ENCODE measurements at places on chromosomes 5 and 9.

GRCh38 chr9:99056186-99056585 is 48.7 kb upstream of the TGFBR1 start:
- no peak for DNase-seq

DNA sequence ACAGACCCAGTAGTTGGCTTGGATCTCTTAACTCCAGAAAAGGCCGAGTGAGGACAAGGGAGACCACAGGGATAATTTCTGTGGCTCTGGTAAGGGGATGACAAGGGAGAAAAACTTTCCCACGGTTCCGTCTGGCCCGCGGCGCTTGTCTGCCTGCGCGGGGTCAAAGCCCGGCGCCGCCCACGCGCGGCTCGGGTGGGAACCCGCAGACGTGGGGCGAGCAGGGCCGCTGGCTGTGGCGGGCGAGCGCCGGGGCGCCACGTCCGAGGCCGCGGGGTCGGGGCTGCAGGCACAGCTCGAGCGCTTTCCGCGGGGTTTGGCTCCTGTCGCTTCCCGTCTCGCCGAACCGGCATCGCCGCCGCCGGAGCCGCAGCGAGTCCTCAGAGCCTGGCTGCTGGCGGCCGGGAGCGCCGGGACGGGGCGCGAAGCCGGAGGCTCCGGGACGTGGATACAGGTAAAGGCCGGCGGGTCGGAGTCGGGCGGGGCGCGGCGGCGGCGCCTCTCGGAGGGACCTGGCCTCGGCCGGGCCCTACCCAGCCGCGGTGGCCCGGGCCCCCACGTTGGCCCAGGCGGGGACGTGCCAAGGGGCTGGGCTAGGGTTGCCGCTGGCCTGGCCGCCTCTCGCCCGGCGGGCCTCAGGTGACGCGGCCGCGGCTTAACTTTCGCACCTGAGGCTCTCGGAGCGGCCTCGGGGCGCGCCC is at the start of gene RNF180:
RNF180 (plus strand) TSS at position 344 of the 701 bp plus-strand sequence. CDS start 34,965 bp downstream, outside the sequence.
- peak; percentile 77 for DNase-seq

DNA sequence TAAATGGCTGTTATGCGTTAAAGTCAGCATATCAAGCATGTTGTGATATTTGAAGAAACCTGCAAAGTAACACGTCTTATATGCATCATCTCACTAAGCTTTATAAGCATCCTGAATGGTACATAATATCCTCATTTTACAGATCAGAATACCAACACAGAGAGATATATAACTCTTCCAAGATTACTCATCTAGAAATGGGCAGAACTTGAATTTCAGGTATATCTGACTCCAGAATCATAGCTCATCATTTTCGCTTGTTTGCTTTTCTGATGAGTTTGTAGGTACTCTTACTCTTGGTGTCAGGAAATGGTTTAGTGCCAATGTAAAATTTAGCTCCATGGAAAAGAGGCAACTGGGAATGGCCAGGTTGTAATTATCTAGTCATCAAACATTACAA is 232.3 kb upstream of the ANKH start:
- no peak for DNase-seq

DNA sequence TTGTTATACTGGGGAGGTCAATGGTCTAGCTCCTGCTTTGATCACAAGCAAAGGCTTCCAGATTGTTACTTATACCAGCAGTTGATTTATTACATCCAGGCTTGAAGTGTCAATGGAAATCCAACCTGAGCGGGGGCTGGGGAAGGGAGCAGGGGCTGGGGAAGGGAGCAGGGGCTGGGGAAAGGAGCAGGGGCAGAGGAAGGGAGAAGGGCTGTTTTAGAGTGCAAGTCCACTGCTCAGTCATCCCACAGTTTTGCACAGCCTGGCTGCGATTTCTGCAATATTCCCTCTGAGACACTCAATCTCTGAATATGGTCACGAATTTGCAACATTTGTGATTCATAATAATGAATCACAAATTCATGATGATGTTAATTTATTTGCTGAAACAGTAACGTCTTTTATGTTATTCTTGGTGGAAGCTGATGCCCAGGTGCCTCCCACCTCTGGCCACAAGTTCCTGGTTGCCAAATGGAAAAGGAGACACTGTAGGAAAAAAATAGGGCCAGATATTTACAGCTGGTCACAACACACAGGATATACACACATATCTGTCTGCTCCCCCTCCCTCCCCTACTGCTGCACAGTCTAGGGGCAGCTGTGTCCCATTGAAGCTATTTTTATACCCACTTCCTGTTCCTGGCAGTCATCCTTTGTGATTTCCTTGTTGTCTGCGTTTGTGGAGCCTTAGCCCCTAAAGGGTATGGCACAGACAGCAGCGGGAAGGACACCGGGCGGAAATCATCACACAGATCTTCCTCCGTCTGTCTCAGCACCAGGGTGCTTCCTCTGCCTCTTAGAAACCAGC is 325.1 kb downstream of the GADD45G start:
- DNase-seq: no peak

GRCh38 chr9:110217656-110218099 is 9.7 kb upstream of the C9orf152 start:
- DNase-seq: no peak

- DNase-seq: no peak
These were observed 354.3 kb upstream of the CDH9 start for GRCh38 chr5:27392716-27393115.

GRCh38 chr5:8829323-8830029 is 716.4 kb downstream of the SEMA5A start:
- no peak for DNase-seq

DNA sequence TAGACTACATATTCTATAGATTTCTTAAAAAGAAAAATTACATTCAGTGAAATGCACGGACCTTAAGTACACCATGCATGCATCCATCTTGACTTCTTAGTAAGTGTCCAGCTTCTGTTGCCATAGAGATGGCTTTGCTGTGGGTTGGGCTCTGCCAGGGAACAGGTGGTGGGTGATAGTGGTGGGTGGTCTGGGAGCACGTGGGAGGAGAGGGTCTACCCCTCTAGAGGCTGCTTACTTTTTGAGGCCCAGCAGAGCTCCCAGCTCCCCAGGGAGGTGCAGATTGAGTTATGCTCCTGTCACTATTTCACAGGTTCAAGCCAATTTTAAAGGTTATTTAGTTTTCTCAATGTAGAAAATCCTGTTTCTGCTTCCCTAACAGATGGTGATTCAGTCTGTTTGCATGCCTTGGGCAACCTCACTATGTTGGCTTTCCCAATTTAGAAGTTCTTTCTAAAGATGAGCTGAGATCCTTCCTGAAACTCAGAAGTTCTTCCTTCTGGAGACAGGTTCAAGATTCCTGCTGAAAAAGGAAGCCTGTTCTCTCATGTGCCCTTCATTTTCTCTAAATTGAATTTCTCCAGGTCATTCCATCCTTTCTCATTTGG is 107.4 kb upstream of the LHFPL2 start:
- DNase-seq: no peak

- DNase-seq: no peak
These were observed 25.9 kb upstream of the MEGF9 start for GRCh38 chr9:120740132-120740531.

GRCh38 chr5:38673671-38674071 is 117.2 kb upstream of the LIFR start:
- DNase-seq: no peak

DNA sequence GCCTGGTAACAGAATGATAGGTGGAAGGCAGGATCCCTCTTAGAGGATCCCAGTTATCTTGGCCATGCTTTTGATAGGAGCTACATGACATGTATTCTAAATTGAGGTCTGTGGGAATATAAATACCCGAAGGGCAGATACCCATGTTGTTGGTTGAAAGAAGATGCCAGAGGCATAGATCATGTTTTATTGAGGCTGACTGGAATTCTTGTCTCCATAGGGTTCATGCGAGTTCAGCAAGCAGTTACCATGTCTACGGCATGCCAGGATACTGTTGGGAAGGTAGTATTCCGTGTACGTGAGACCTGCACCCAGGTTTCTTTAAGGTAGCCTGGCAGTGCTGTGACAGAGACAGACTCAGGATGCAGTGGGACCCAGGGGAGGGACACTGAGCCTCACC is 230.7 kb downstream of the NR3C1 start:
- DNase-seq: no peak

GRCh38 chr5:21593261-21593660 is 1259.9 kb downstream of the CDH12 start:
- no peak for DNase-seq

DNA sequence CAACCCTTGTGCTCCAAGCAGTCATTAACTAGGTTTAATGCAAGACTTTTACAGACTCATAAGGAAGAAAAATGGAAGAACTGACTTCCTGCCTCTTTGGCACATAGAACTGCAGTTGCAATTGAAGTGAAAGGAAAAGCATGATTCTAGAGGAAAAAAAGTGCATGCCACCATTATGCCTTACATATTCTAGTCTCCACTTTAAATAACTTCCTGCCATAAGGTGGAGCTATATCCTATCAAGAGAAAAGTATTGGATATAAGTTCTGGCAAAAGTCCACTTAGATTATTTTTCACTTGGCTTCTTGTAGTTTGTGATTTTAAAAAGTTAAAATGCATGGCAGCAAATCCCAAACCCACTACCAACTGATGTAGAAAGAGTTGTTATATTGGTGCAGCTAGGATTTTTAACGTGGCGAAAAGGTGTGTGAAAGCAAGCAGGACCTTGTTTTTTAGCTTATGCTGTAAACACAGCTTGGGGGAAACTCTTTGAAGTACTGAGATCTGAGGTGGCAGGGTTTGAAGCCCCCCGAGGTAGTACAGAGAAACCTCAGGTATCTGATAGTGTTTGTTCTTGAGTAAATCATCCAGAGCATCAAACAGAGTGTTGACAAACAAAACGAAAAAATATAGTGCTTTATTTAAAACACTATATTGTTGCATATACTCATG is 117.9 kb downstream of the ANXA1 start:
- DNase-seq: no peak

GRCh38 chr9:92483627-92484545 is 1.6 kb upstream of the ASPN start:
- no peak for DNase-seq

DNA sequence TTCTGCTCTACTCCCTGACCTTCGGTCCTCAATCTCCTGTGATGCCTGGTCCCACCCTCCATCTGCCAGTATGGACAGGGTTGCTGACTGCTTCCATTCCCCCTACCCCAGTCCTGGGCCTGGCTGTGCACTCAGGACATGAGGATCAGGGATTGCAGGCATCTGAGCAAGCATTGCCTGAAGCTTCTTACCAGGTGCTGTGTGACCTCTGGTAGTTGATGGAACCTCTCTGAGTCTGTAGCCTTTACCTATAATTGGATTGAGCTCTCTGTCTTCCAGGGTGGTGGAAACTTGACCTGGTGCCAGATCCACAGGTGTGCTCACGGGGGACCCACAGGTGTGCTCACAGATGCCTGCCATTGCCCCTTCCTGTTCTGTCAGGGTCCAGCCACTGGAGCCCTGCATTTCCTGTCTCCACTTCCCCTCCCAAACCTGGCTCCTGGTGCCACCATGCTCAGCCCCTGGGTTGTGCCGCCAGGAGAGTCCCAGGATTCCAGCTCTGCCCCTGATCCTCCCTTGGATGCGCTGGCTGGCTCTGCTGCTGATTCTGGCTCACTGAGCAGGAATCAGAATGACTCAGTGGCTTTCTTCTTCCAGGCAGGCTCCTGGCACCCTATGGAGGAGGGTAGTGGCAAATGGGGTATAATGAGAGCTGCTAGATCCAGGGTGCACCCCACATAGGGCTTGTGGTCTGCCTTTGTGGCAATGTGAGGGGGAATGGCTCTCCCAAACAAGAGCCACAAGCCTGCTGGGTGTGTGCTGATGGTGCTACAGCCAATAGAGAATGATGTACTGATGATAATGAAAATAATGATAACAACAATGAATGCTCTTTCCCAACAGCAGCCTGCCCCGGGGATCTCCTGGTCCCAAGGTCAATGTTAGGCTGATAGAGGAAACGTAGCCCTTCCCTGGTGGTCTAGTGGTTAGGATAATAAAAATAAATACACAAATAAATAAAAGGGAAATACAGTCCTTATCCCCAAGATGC is 35.2 kb upstream of the PSD2 start:
- no peak for DNase-seq

GRCh38 chr5:68217528-68217927 is 2.0 kb downstream of the PIK3R1 start:
- DNase-seq: no peak

DNA sequence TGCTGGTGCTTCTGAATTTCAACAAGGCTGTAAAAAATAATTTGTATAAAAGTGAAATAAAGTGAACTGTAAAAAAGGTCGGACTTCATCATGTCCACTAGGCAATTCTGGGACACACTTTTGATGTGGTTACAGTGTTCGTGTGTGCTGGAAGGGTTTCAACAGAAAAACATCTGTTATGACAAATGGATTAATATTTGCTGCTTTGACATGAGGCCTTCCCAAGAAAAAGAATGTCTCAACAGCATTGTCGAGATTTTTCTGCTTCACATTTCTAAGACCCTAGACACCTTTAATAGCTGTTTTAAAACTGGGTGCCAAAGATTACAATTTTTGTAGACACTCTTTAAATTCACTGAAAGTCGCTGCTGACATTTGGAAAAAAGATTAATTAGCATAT is 216.6 kb downstream of the SLC12A2 start:
- no peak for DNase-seq

DNA sequence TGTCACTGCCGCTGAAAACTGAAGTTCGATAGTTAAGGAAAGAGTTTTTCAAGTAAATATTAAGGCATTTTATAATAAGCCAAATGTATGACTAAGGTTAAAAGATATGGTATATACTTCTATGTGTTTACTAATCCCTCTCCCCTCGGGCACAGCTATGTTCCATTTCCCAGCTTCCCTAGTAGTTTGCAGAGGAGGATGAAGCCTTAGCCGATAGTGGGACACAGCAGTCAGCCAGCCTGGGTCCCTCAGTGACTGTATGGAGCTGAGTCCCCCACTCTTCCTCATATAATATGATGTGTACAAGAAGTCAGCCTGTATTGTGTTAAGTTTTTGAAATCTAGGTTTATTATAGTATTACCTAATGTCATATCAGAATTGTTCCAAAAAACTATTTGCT is 55.8 kb downstream of the PARP8 start:
- no peak for DNase-seq
